ENCODE measurements at places on chromosomes 11 and 22.
A peak's percentile ranks its signal among the peaks of the same experiment; 100 is the strongest.

DNA sequence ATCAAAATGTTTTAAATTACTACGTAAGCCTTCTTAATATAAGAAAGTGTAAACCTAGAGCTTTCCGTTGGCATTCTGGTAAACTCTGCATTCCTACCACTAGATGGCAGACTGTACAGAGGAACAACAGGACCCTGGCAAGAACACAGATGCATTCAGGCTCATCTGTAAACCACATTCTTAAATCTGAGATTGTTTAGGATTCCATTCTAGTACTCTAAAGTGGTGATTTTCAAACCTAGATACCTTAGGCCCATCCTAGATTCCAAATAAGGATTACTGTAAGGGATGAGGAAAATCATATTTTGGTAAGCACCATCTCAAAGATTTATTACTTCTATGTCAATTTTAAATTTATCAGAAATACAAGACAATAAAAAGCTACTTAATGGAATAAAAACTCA lies 26.9 kb downstream of the PICALM start:
- peak; percentile 66 for DNase-seq

GRCh38 chr22:41863472-41863871 lies 30.6 kb downstream of the SREBF2 start:
- DNase-seq = no peak

DNA sequence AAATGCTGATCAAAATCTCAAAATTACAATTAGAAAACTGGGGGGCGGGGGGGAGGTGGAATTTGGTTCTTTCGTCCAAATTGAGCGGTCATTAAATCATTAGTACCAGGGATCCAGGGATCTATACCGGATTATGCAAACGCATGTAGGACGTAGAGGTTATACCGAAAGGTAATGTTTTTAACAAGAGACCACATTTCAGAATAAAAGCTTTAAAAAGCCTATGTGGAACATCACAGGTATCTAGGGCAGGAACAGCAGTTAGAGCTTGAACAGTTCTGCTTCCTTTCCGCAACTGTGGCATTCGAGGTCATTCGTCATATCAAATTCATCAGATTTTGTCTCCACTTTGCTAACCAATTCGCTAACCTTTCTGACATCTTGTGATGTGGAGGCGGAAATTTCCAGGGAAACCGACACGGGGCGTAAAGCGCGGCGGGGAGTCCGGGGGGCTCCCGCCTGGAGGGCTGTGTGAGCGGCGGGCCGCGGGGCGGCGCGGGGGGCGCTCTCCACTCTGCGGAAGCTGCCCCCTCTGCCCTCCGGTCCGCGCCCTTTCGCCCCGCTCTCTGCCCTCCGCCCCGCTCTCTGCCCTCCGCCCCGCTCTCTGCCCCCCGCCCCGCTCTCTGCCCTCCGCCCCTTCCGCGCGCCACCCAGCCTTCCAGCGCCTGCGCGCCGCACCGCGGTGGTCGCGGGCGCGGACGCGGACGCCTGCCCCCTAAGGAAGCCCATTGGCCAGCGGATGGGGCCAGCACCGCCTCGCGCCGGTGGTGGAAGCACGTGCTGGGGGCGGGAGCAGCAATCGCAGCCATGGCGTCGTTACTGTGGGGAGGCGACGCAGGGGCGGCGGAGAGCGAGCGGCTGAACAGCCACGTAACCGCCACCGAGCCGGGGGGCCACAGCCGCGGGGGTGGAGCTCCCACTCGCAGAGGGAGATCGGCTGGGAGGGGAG lies at the start of gene DDX25:
Gene DDX25, plus strand, starts transcription at position 798 of the 949 bp plus-strand sequence. Its CDS starts 10 bp downstream, at position 808.
- DNase-seq = peak; percentile 63

DNA sequence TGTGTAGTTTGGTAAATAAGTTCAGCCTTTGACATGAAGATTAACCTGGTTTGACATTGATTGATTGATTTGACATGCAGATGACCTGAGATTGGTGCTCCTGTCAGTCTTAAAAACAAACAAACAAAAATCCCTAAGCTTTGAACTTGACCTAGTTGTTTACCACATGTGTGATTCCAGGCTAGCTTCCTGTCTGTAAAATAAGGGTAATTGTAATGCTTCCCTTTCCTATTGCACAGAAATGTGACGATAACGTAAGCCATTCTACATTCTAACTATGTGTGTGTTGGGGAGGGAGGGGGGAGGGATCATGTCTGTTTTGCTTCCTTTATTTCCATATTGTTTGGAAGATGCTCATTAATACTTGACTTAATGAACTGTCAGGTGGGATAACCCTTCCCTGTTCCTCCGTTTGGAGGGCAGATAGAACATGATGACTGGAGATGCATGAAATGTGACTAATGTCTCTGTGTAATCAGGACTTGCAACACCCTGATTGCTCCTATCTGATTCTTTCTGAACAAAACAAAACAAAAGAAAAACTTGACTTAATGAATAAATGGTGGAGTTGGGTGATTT lies 106.1 kb upstream of the CLMP start:
- DNase-seq = no peak

GRCh38 chr11:102312667-102313066 lies 4.6 kb upstream of the BIRC3 start:
- DNase-seq = no peak

DNA sequence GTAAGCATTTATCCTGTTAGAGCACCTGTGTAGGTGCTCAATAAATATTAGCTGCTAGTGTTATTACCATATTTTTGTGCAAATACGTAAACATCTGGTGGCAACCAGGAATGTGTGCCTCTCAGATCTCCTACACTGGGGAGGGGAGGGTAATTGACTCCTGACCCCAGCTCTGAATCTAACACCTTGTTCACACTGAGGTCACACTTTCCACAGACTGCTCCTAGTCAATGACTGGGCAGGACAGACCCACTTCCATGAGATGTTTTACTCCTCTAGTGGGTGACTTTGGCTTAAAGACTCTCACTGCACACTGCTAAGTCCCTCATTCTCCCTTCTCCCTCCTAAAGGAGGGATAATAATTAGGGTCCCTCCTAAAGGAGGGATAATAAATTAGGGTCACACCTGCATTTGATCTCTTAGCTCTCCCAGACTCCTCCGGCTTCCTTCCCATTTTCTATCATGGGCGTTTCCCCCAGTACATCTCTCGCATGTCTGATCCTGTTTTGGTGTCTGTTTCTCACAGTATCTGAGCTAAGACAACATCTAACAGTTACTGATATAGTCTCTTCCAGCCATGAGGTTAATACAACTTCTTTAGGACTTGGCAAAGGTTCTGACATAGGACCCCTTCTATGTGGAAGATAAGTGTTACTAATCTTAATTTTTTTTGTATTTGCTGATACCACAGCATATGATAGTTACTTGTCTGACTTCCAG lies 8.0 kb downstream of the CSTPP1 start:
- DNase-seq = no peak

DNA sequence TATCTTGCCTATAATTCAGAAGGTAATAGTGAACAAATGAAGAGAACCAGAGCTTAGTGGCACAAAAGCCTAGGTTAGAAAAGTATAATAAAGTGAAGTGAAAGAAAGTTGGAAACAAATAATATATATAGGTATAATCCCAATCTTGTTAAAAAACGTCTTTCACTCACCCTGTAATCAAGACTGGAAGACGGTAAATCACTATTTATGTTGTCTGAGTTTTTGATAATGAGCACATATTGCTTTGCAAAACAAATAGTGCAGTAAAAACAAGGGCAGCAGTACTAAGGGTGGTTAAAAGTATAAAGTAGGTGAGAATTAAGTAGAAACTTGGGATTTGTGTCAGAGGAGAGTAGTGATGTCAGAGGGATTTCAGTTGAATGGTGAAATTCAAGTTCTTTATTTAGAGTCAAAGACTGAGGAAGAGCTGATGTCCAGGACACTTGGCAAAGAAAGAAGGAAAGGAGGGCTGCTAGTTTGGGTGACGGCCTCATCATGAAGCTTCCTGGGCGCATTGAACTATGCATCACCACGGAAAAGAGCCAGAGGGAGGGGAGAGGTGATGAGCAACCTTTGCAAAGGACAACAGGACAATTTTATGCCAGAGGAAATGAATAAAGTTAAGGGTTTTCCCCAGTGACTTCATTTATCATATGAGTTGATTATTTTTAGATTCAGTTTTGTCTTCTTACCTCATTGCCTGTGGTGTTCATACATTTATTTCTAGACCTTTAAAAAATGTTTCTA lies 11.4 kb downstream of the NCAM1 start:
- DNase-seq = no peak

- DNase-seq = no peak
These were observed 5.0 kb downstream of the TUB start for GRCh38 chr11:8086001-8086479.

- no peak for DNase-seq
These were observed 40.1 kb upstream of the TIMP3 start for GRCh38 chr22:32761251-32761903.

DNA sequence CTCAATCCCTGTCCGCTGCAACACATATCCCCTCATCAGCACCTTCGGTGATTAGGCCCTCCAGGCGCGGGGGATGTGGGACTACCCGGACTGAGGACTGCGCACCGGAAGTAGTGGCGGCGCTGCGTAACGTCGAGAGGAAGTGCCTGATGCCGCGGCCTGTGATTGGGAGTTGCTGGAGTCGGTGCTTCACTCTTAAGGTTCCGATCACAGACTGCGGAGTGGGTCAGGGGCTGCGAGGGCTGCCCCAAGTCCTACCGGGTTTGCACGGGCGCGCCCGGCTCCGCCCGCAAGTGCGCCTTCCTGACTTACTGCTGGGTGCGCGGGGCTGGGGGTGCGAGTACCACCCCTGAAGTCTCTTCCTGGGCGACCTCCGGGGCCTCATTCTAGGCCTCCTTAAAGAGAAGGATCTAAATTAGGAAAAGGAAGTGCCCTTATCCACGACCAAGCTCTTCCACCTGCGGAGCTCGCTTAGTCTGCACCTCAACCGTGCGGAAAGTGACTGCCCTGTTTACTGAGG lies at the start of gene ALKBH3:
Gene ALKBH3, plus strand, starts transcription at position 192 of the 520 bp plus-strand sequence. CDS start 1,822 bp downstream, outside the sequence.
- DNase-seq = peak; percentile 89

GRCh38 chr11:61963016-61963281 lies 4.5 kb downstream of the FTH1 start:
- DNase-seq = no peak

DNA sequence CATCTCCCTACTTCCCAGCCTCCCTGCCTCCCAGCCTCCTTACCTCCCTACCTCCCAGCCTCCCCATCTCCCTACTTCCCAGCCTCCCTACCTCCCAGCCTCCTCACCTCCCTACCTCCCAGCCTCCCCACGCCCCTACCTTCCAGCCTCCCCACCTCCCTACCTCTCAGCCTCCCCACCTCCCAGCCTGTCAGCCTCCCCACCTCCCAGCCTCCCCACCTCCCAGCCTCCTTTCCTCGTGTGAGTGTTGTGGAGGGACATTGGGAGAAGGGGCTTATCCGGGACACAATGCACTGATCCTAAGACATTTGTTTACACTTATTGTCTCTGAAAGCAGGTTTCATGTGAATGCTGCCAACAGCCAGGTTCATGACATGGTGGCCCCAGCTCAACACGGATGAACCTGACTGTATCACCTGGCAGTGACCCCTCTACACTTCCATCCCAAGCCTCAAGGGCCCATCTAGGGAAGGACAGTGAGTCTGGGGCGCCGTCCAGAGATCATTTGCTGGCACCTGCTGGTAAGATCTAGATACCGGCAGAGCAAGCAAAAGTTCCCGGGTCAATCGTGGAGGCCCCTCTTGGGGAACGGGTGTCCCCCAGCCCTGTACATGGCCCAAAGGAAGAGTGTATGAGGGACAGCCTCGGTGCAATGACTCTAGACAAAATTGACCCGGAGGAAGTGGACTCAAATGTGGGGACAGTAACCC lies 34.5 kb upstream of the TH start:
- no peak for DNase-seq

- no peak for DNase-seq
These were observed 18.5 kb downstream of the GLB1L3 start for GRCh38 chr11:134294664-134295063.

DNA sequence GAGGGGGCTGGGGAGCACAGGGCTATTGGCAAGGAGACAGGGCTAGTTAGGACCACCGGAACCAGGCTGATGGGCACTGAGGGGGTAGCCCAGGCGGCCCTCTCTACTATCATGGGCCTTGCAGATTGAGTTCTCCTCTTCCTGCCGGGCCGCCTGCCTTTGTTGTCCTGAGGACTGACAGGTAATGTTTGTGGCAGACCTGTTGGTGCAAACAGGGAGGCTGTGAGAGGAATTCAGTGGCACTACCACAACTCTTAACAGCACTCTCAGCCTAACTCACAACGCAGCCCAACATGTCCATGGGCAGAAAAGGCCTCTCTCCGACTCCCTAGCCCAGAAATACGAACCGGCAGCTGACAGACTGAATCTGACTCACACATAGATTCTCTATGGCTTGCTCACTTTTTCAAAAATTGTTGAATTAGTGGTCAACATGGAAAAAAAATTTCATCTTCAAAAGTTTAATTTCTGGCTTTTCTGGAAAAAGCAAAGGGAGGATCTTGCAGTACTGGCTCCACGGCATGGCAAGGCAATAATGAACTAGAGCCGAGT lies 11.4 kb downstream of the KCNJ5 start:
- no peak for DNase-seq

- DNase-seq = no peak
These were observed 51.4 kb downstream of the MICAL2 start for GRCh38 chr11:12161603-12162350.

DNA sequence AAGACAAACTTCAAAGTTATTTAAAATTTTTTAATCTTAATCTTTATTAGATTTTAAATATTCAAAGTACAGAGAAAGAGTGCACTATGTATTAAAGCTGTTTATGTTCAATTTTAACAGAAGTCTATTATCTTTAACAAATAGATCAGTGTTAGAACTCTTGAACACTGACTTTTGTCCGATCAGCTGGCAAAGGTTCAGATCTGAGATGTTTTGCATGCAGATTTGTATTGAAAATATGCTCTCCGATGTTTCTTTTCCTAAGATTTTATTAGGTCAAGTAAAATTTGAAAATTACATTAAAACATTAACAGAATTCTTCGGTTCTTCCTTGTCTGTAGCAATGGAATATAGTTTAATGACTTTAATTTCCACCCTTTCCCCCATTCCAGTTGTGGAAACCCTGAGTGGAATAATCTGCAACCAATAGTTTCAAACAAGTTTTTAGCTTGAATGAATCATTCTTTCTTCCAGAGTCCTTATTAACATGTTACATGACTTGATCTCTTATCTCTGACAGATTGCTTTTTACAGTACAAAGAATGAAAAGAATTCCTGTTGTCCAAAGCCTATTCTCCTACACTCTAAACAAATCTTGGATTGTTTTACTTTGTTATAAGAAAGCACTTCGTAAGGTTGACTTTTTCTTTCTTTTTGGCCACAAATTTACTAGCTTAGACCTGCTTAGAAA lies 11.4 kb upstream of the TCP11L1 start:
- DNase-seq = no peak

DNA sequence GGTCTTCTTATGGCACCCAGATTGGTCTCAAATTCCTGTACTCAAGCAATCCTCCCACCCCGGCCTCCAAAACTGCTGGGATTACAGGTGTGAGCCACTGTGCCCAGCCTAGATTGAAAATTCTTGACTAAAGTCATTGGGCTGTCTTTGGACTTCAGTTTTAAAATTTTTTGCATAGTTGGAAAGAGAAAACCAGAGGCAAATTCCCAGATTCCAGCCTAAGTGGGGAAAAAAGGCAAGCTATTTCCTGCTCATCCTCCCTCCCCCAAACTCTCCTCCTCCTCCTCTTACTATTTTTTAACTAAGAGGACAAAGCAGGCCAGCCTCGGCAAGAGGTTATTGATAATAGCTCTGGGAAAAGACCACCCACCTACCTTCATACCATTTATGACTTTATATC lies 78.6 kb upstream of the CLMP start:
- DNase-seq = no peak

GRCh38 chr11:66112041-66112491 lies 42.0 kb downstream of the PACS1 start:
- no peak for DNase-seq

All from neural crest cell (in vitro differentiated cells).